ENCODE measurements at places on chromosomes 2 and 18.

GRCh38 chr2:82120115-82120514, 1815.6 kb upstream of the LRRTM1 start:
- DNase-seq, result no peak

GRCh38 chr2:129499747-129500146, 479.7 kb upstream of the RAB6C start:
- no peak for DNase-seq

- no peak for DNase-seq
Measured at GRCh38 chr2:171287036-171287571, 126.4 kb upstream of the TLK1 start.

DNA sequence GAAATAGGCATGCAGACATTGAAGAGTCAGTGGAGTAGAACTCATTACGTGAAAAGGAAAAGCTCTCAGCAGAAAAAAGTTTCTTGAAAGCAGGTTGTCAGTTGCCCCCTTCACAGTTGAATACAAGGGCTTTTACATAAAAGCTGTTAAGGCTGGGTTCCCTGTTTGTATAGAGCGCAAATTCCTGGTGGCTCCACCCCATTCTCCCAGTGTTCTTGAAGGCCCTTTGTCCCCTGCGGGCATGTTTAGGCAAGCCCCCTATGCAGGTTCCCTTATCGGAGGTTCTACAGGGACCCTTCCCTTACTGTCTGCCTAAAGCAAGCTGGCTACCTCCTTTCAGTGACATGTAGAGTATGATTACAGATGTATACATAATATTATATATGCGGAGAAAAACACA, 497.2 kb upstream of the SYT4 start:
- no peak for DNase-seq

GRCh38 chr2:201406077-201406662, 45.1 kb downstream of the TRAK2 start:
- peak; percentile 35 for DNase-seq

- no peak for DNase-seq
Measured at GRCh38 chr18:13382366-13382953, 163.9 kb downstream of the LDLRAD4 start.

DNA sequence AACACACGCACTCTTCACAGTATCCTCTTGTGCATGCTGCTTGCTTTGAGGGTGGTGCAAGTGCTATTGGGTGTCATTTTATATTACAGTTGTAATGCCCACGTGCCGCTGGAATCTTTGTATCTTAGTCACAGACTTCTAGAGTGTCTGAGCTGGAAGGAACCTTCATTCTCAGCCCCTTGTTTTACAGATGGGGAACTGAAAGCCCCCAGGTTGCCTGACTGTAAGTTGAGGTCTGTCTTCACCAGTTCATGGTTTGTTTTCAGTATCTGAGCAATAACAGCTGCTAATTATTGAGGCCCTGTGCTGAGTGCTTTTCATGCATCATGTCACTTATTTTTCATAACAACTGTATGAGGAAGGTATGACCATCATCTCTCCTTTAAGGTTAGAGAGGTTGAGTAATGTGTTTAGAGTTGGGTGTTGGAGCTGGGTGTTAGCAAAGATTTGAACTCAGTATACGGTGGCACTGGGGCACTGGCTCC, 77.0 kb downstream of the PRKCE start:
- no peak for DNase-seq

- DNase-seq, result no peak
Measured at GRCh38 chr2:141195087-141195486, 935.7 kb downstream of the LRP1B start.

- no peak for DNase-seq
Measured at GRCh38 chr2:150605664-150606063, 118.2 kb upstream of the RND3 start.

DNA sequence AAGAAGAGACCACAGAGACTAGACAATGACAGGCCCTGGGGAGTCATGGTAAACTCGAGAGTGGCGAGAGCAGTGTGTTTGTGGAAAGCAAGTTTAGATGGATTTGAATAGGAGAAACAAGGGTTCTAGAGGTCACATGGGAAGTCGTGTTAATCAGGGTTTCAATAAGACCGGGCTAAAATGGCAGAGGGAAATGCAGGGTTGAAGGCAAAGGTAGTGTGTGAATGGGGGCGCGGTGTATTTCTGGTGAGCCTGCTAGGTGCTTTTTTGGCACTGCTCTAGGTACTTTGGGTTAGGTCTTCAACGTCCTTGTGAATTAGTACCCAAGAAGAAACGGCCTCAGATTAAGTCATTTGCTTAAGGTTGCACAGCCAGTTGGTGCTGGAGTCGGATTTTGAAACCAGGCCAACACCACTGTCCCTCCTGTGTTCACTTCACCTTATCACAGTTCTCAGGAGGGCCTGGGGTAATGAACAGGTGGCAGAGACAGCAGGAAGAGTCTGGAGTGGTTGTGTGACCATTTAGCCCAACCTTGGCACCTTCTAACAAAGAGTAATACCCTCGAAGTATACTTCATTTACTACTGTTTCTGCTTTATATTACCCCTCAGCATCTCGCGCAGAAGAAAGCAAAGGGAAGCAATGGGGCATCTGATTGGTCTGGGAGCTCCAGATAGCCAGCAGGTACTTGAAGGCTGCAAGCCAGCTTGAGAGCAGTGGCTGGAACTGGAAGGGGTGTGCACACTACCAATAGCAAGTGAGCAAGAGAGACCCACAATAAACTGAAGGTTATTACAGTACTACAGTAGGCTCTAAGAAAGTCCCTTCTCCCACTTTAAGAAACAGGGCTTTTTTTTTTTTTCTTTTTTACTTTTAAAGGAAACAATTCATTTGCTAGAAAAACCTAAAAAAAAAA, 33.4 kb upstream of the GAREM2 start:
- no peak for DNase-seq

- peak; percentile 78 for DNase-seq
Measured at GRCh38 chr2:170842785-170843184, 26.1 kb downstream of the GAD1 start.

- peak; percentile 4 for DNase-seq
Measured at GRCh38 chr18:33560686-33561370, 17.2 kb upstream of the ASXL3 start.

GRCh38 chr18:76984193-76985155, 148.1 kb downstream of the MBP start:
- DNase-seq, result no peak

DNA sequence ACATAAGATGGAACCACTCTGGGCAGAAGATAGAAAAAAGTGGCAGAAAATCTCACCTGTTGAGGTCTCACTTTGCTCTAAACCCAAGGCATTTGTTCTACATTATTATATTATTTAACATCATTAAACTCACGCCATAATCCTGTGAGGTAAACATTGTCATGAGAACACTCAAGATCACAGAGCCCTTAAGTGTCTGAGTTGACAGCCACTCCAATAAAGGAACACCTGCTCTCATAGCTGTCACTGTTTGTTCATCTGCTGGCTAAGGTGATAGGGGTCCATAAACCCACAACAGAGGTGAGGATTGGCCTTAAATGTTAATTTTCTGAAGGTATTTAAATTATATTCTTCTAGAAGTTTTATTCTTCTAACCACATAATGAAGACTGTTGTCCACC, 439.7 kb downstream of the RIT2 start:
- no peak for DNase-seq

GRCh38 chr2:7725171-7725849, 808.1 kb downstream of the RNF144A start:
- DNase-seq, result no peak

DNA sequence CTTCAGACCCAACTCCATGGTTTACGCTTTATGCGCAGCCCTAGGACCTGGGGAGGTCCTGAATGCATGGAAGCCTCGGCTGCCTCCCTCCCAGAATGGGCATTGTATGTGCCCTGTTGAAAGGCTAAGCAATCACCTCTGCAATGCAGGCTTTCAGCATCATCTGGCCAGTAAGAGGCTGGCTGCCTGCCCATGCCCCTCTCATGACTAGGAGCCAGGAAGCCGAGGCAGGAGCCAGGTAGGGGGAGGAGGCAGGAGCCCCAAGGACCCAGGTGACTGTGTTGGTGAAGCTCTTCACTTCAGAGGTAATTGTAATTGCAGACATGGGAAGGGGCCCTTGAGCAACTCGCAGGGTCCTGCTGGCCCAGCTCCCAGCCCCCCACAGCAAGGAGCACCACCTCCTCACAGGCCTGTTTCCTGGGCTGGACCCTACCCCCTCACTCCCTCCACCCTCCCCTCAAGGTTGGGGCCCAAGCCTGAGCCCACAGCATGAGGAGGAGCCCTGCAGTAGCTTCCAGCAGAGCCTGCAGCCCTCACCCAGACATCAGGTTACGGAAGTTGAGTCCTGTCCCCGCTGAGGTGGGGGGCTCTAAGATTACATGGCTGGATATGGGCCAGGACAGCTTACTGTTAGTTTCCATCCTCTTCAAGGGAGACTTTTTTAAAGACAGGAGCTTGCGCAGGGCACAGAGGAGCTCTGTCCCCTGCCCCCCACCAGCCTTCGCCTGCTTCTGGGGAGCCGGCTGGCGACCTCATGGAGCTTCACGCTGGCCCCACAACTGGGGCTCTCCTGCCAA, 21.9 kb downstream of the CRACDL start:
- peak; percentile 21 for DNase-seq

- peak; percentile 62 for DNase-seq
Measured at GRCh38 chr2:163877316-163877715, 141.5 kb upstream of the FIGN start.

DNA sequence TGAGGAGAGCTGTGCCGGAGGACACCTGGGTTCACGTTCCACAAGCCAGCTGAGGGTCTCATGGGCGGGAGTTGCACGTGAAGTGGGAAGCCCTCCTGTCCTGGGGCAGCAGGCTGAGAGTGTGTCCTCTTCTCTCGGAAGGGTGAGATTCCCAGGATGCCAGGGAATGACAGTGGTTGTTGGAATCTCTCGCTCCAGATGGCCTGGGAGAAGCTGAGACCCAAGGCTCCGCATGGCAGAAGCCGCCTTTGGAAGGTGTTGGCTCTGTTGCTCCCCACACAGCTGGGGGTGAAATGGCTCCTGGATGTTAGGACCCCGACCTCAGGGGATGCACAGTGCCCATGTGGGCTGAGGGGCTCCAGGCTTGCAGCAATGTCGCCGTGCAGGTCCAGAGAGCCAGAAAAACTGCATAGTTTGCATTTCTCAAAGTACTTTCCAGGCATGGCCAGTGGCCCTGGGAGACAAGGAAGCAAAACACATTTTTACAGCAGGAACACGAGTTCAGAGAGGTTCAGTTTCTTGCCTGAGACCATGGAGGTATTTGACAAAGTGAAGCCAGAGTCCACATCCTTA, 153.4 kb downstream of the TMEM18 start:
- DNase-seq, result no peak

DNA sequence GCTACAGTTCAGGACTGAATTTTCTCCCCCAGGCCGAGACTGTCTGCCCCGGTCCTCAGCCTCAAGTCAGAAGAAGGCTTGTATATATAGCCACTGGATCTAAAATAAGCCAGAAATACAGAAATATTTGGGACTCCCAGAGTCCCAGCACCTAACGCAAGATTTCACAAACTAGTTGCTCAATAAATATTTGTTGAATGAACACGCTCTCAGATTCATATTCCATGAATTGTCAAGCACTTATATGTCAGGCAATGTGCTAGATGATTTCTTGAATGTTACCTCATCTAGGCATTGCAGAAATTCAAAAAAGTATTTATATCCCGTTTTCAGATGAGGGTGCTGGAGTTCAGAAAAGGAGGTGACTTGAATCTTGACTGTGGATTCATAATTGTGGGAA, 163.7 kb upstream of the KLHL29 start:
- no peak for DNase-seq

- DNase-seq, result no peak
Measured at GRCh38 chr2:128770143-128771085, 451.7 kb upstream of the HS6ST1 start.

GRCh38 chr2:50752237-50752636, 279.7 kb downstream of the NRXN1 start:
- DNase-seq, result no peak

DNA sequence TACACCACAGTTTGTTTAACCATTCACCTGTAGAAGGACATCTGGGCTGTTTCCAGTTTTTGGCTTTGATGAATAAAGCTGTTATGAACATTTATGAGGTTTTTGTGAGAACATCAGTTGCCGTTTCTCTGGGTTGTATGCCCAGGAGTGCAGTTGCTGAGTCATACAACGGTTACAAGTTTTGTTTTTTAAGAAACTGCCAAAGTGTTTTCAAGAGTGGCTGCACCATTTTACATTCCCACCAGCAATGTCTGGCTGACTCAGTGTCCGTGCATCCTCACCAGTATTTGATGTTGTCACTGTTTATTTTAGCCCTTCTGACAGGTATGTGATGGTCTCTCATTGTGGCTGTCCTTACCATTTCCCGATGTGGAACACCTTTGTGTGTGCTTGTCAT, 48.0 kb upstream of the GPR17 start:
- peak; percentile 54 for DNase-seq

- peak; percentile 7 for DNase-seq
Measured at GRCh38 chr2:236997069-236997715, 88.5 kb upstream of the COPS8 start.

DNA sequence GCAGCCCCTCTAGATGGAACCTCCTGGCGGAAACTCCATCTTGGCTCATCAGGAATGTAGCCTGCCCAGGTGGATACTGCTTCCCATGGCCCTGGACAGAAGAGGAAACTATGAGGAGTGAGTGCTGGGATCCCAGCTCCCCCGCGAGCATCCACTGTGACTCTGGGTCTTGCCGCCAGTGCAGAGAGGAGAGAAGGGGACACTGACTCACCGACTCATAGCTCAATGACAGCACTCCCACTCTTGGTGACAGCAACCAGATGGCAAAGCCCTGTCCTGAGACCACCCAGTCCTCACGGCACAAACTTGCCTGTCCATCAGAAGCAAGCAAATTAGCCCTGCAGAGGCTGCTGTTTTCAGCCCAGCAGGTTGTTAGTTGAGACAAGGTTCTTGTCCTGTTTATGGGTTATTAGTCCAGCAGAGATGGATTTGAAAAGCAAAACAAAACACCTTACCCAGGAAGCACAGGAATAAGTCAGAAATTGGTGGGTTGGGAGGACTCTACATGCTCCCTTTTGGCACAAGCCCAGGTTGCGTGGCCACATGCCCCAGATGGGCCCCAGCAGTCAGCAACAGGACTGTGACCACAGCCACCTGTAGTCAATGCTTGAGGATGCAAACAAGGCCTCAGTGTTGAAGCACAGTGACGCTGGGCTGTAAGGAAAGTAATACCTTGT, 111.5 kb upstream of the GLI2 start:
- DNase-seq, result no peak

- no peak for DNase-seq
Measured at GRCh38 chr2:212414767-212415211, 123.8 kb downstream of the ERBB4 start.

- DNase-seq, result no peak
Measured at GRCh38 chr2:176107731-176108181, 676 bp downstream of the HOXD11 start.

DNA sequence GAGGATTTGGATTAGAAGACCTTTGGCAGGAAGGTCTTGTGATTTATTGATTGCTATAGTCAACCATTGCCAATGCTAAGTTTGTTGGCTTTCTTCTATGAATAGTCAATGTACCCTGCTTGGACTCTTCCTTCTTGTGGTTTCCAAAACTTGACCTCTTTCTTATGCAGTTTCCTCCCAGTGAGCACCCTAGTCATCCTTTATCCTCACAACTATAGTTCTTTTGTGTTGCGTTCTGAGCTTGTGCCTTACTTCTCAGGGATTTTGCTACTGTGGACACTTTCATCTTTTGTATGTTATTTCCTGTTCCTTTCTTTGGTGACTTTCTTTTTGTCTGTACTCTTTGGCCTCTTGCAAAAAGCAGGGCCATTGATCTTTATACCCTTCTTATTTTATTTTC, 168.2 kb downstream of the LRRTM1 start:
- DNase-seq, result no peak
